ENCODE measurements at places on chromosomes 5 and 9.

- no peak for DNase-seq
These were observed 6.4 kb downstream of the ZNF608 start for GRCh38 chr5:124740071-124740470.

DNA sequence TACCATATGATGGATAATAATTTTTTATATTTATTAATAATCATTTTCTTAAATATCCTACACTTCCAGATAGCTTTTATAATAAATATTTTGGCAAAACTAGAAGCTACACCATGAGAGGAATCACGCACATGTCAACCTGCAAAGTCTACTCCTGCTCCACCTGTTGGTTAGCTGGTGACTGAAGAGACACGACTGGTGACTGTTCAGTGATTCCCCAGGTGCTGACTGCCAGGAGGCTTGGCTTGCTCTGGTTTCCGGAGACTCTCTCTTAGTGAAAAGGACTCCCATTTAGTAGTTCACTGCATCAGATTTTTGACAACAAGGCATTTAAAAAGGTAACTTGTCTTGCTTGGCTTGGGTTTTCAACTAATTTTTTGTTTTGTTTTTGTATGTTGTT lies 20.9 kb downstream of the GZMA start:
- DNase-seq = no peak

GRCh38 chr9:114316605-114317230 lies 6.2 kb upstream of the ORM1 start:
- no peak for DNase-seq

DNA sequence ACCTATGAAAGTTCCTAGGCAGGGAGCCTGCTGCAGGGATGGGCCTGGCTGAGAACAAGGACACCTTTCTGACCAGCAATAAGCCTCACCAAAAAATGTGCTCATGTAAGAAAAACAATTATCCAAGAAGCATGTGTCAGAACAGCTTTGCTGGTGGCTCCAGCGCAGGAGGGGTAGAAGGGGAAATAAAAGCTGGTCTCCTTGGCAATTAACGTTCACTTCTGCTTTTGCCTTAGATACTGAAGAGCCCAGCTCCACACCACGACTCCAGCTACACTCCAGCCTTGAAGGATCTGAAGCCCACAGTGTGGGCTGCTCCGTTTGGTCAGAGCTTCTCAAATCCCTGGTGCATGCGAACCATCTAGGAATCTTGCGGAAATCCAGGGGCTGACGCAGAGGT lies 107.6 kb upstream of the PHYKPL start:
- DNase-seq = no peak

GRCh38 chr9:92501671-92502393 lies 19.5 kb upstream of the ASPN start:
- DNase-seq = no peak

GRCh38 chr5:109690242-109690974 lies 681 bp downstream of the MAN2A1 start:
- DNase-seq = peak; percentile 17

DNA sequence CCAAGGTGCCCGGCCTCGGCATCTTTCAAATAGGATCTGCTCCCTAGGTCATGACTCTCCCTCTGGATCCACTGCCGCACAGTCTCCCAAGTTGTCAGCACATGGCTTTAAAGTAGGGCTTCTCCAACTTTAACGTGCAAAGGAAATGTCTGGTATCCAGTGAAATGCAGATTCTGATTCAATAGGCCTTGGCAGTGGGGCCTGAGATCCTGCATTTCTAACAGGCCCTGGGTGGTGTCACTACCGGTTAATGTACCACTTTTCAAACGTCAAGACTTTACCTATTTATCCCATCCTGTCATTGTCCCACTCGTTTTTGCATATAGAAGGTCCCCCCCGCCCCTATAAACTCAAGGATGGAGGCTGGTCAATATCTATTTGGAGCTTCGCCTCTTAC lies 137.6 kb upstream of the ZNF618 start:
- DNase-seq = no peak

DNA sequence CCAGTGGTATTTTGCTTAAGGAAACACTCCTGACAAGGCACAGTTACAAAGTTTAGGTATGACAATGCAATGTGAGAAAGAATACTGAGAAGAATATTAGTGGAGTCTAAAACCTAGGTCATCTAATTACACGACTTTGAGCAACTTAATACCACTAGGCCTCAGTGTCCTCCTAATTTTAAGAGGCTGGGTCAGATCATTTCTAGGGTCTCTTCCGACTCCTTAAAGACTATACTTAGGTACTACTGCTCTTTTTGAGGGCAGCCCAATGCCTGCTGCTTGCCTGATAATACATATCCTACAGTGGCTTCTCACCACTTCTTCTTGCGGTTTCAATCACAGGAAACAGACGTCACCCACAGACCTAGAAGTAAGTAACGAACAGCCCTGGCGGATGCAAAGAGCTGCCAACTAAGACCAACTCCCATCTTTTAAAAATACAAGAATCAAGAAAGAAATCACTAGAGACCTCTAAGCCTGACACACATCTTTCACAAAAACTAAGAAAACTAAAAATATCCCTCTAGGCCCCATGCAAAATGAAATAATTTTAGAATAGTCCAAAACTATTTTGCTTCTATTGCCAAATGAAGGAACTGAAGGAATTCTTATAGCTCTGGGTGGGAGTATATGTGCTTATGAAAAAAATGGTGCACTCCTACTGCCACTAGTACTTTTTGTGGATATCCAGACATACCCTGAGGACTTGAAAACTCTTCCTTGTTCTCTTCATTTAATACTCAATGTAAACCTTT lies 13.1 kb downstream of the DIAPH1 start:
- DNase-seq = no peak

GRCh38 chr9:133991214-133991921 lies 756 bp downstream of the VAV2 start:
- DNase-seq = no peak

DNA sequence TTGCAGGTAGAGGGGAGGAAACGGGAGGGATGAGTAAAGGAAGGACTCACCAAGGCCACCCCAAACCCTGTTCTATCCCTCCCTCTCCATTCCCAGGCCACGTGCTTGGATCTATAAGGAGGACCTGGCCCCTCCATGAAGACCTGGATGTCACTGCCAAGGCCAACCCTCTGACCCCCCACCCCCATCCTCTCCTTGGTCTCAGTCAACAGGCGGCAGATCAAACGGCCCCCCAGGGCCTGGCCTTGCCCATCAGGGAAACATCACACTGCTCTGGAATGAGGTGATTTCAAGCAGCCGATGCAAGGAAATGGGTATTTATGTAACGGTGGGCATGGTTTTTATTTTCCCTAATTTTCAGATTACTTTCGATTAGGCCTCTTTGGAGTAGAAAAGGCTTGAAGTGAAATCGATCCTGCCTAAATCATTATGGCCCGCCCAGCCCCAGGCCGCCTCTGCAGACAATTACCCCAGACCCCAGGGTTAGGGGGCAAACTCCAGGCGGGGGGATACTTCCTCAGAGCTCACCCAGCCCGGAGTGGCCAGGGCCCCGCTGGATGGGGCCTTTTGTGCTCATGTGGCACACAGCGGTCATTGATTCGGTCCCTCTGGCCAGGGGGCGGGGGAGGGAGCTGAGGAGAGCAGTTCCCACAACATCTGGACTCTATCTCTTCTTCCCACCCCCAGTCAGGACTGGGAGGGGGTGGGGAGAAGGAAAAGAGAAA lies 125.3 kb downstream of the PHF2 start:
- DNase-seq = no peak

- DNase-seq = no peak
These were observed 45.8 kb upstream of the NKD2 start for GRCh38 chr5:962801-963200.

- no peak for DNase-seq
These were observed 9.9 kb downstream of the SLC25A25 start for GRCh38 chr9:128077847-128078503.

DNA sequence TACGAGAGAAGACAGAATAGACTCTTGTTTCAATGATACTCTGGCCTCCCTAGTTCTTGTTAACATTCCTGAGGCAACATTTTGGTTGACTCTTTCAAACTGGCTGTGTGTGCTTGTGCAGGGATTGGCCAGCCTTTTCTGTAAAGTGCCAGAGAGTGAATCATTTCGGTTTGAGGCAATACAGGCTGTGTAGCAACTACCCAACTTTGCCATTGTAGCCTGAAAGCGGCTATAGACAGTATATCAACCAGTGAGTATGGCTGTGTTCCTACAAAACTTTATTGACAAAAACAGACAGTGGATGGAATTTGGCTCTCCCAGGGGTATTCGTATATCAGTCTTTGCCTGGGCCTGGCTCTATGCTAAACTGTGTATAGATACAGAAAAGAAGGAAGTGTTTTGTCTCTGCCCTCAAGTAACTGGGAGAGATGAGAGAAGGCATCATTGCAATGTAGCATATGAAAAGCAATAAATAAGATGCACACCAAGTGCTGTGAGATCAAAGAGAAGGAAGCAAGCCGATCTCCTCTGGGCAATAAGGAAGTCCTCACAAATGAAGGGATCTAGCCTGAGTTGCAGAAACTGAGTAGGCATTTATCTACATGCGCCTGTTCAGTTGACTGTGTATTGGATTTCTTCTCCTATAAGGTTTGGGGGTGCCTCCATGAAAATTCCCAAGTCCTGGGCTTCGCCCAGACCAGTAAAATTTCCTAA lies 568.0 kb upstream of the KLF4 start:
- peak; percentile 25 for DNase-seq

GRCh38 chr5:32735512-32735911 lies 24.4 kb downstream of the NPR3 start:
- no peak for DNase-seq

DNA sequence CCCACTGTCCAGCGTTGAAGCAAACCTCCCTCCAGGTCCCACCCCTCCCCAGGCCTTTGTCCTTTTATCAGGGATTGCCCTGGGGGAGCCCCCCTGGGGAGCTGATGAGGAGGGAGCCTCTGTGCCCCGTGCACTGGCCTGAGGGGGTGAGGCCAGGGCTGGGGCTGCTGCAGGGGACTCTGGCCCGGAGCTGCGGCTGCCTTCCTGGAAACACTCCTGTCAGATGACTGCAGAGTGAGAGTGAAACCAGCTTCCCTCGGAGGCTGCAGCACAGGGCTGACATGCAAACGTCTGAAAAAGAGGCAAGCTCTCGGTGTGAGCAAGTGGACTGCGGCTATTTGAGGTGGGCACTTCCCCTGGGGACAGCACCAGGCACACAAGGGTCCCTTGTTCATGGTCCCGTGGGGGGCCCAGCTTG lies 4.6 kb upstream of the TRAF2 start:
- no peak for DNase-seq

DNA sequence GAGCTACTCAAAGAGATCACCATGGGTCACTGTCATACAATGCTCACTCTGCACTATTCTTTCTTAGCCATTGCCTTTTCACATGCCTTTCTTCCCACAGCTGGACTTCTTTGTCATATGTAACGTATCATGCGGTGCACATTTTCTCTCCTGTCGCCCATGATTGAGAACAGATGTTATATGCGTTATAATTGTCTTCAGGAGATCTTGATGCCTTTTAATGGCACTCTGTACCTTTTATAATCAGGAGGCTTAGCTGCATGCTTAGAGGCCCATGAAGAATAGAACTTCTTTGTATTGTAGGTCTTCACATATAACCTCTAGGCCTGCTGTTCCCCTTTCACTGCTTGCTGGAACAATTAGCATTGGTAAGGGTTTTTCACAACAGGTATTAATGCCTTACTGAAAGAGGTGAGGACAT lies 436.1 kb downstream of the CDH10 start:
- DNase-seq = no peak

DNA sequence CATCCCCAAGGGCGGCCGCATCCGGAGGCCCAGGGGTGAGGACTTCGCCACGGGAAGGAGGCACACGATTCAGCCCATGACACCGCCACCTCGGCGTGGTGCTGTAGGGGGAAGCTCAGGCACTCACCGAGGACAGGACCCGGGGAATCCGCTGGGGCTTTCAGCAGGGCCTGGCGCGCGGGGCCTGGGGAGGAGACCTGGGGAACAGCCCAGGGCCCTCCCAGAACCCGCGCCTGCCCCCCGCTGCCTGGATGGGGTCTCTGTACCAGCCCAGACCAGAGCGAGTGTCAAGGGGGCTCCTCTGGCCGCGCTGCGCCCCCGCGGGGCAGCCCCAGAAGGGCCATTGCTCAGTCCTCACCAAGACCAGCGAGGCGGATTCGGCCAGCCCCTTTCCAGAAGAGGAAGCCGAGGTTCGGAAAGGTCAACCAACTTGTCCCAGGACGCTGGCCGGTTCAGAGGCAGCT lies 12.8 kb downstream of the COL23A1 start:
- DNase-seq = no peak

DNA sequence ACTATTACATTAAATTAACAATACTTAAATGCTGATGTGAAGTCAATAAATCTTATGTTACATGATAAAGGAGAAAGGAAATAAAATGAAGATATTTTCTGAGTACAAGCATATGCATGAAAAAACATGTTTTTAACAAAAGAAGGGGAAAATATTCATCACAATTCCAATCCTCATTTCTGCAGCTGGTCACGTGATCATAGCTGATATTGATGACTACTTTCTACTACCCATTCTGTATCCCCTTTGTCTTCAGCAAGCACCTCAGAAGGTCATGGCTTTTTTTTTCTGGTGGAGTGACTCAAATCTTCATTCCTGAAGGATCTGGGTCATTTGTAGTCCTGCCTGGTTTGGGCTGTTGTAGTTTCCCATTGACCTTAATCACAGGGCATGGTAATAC lies 90.9 kb downstream of the CDO1 start:
- DNase-seq = no peak

- no peak for DNase-seq
These were observed 119.7 kb upstream of the ELL2 start for GRCh38 chr5:96081276-96081858.

DNA sequence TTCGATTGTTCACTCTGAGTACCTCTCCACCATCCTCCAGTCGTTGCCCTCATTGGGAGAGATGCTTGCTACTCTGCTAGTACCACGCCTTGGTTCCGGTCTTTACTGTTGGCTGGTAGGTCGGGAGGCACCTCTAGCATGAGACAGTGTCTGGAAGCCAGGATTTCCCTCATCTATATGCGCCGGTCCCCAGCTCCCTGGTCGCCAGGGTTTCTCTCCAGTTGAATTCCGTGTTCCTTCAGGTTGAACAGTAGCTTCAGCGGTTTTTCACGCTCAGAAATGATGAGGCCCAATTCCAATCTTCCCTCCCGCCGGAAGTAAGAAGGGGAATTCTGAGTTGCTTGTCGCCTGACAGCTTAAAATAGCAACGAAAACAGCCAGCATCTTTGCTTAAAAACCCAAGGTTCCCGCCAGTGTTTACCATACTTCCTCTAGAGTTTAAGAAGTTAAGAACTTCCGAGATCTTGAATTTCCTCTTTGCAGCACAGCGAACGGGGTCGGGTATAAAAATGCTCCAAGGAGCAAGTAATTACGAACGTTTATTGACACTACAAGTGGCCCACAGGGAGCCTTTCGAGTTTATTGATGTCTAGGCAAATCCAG lies 1.3 kb upstream of the ST8SIA4 start:
- no peak for DNase-seq

- no peak for DNase-seq
These were observed 9.1 kb upstream of the ADAMTS2 start for GRCh38 chr5:179354305-179354882.

All from HTR-8/SVneo (cell line).